ENCODE measurements at places on chromosomes 3 and 15. TPM values are rescaled to one million over a fixed set of nuclear protein-coding genes. Genes with fewer than 3 reads are reported as not detected.

CCDC54 gene
- not detected for total RNA-seq

CNTN3 gene
- total RNA-seq = 3.3 TPM

LRTM1 gene
- total RNA-seq = not detected

CCDC80 gene
- 18.8 TPM for total RNA-seq

NAA50 gene
- 51.0 TPM for total RNA-seq

SELENOT gene
- total RNA-seq = 80.4 TPM

KLHL6 gene
- total RNA-seq = 2.0 TPM

NCK1 gene
- 55.1 TPM for total RNA-seq

PLAAT1 gene
- total RNA-seq = 0.82 TPM

BCHE gene
- total RNA-seq = 69.3 TPM

MYRIP gene
- 5.5 TPM for total RNA-seq

TPRG1 gene
- 9.1 TPM for total RNA-seq

HCLS1 gene
- total RNA-seq = 34.2 TPM

NTRK3 gene
- total RNA-seq = 13.0 TPM

RTP3 gene
- not detected for total RNA-seq

TEX264 gene
- total RNA-seq = 69.3 TPM

LRRC49 gene
- total RNA-seq = 14.0 TPM

FOXB1 gene
- not detected for total RNA-seq

SH2D7 gene
- total RNA-seq = not detected

CAV3 gene
- total RNA-seq = not detected

SLC51A gene
- not detected for total RNA-seq

VEPH1 gene
- total RNA-seq = 0.82 TPM

TMEM207 gene
- total RNA-seq = not detected

HES1 gene
- 18.4 TPM for total RNA-seq

GAP43 gene
- total RNA-seq = 7.2 TPM

GHSR gene
- not detected for total RNA-seq

AQP9 gene
- total RNA-seq = 0.49 TPM

BLOC1S6 gene
- total RNA-seq = 89.1 TPM

PLD1 gene
- total RNA-seq = 8.6 TPM

SCN5A gene
- 0.71 TPM for total RNA-seq

SLC35G2 gene
- total RNA-seq = 4.3 TPM

TRAT1 gene
- not detected for total RNA-seq

ANKRD63 gene
- not detected for total RNA-seq

REC114 gene
- total RNA-seq = not detected

CCDC39 gene
- 0.16 TPM for total RNA-seq

OSTN gene
- 0.82 TPM for total RNA-seq

SEMA3F gene
- total RNA-seq = 11.4 TPM

HRG gene
- not detected for total RNA-seq

GSK3B gene
- 23.8 TPM for total RNA-seq

Data from sigmoid colon (tissue), 7 donors.